ENCODE measurements at places on chromosomes 12 and 14. TPM values are rescaled to one million over a fixed set of nuclear protein-coding genes. Genes with fewer than 3 reads are reported as not detected.

DNA sequence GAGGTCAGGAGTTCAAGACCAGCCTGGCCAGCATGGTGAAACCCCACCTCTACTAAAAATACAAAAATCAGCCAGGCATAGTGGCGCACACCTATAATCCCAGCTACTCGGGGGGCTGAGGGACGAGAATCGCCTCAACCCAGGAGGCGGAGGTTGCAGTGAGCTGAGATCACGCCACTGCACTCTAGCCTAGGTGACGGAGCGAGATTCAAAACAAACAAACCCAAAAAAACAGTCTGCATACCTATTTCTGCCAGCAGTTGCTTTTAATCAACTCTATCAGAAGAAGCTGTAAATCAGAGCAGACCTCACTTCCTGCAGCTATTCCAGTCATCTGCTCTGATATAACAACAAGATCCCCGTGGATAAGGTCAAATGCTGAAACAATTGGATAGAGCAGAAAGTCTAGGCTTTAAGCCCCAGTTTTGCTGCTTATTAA is 50.5 kb downstream of the LIMA1 start:
- DNase-seq: no peak

- DNase-seq: no peak
These were observed 37.9 kb downstream of the PTPN21 start for GRCh38 chr14:88516861-88517357.

DNA sequence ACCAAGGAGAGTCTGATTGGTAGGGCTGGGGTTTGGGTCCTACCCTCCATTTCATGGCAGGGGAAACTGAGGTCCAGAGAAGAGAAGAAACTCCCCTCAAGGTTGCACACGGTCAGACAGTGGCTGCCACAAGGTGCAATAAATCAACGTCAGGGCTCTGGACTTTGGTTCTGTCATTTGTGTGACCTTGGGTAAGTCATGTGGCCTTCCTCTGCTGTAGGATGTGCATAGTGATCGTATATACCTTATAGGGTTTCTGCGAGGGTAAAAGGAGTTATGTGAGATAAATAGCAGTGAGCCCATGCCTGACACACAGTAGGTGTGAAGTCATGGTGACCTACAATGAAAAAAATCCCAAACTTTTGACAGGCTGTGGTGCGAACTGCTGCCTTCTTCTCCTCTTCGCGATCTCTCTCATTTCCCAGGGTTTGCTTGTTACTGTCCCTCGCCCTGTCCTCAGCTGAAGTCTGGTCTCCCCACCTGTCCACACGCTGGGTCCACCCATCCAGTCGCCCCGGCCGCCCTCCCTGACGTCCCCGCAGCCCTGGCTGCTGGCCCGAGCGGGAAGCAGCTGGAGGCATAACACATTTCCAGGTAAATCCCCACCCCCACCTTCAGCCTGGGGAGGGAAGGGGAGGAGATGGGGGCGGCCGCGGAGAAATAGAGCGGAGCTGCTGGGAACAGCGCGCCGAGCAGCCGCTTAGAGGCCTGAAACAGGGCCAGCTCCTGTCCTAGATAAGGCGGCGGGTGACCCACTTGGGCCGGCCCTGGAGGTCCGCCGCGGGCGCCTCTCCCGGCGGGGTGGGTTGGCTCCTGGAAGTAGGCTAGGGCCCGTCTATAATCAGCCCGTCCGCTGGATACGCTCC is 1.8 kb upstream of the FAM222A start:
- no peak for DNase-seq

GRCh38 chr14:80200093-80200492 is 11.2 kb downstream of the DIO2 start:
- DNase-seq: no peak

DNA sequence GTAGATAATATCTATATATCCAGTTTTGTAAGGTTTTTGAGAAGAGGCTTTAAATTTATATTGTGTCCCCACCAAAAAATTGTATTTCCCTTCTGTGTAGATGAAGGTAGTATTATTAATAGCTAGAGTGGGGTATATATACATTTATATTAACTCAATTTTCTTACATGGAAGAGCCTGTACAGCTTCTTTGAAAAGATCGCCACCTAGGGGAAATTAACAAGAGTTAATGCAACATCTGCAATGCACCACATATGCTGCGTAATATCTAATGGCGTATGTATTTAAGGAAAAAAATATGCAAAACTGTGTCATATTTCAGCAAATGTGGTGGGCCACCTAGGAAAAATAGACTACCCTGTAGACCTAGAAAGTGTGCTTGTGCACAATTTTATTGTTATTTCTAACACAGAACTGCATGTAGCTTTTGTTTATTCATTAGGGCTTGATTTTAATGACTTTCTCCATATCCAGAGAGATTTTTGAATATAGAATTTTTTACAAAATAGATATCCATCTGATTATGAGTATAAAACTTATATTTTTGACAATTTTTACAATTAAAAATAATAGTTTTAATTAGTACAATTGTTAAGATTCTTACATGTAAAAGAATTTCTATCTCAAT is 14.0 kb downstream of the CCER1 start:
- DNase-seq: no peak

GRCh38 chr12:46152456-46152855 is 116.4 kb downstream of the SLC38A1 start:
- no peak for DNase-seq

GRCh38 chr12:132284827-132285741 is 44.3 kb downstream of the GALNT9 start:
- no peak for DNase-seq

PPP2R5E gene
- total RNA-seq: 15.0 TPM

DNA sequence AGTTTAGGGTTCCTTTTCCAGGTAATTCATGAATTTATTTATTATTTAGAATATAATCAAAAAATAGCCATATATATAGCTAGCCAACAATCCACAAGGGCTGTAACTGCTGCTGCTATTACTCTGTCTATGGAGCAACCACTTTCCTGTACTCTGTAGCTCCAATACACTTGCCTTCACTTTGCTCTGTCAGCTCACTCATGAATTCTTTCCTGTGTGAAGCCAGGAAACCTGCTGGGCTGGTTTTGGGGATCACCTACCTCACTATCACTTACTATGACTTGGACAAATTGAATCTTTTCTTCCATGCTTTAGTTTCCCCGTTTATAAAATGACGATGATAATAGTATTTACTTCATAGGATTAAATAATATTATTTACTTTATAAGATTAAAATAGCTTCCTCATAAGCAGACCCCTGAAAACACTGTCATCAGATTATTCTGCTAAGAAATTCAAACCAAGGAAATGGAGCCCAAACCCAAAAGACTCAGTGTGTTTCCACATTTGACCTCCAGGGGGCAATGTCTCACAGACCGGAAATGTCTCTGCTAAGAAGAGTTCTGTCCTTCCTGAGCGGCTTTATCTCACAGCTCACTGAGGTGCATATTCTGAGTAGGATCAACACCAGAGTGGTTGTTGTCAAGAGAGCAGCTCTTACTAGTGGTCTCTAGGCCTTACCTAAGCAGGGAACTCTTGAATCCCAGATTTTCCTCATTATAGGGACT is 457.1 kb downstream of the DAD1 start:
- DNase-seq: no peak

DNA sequence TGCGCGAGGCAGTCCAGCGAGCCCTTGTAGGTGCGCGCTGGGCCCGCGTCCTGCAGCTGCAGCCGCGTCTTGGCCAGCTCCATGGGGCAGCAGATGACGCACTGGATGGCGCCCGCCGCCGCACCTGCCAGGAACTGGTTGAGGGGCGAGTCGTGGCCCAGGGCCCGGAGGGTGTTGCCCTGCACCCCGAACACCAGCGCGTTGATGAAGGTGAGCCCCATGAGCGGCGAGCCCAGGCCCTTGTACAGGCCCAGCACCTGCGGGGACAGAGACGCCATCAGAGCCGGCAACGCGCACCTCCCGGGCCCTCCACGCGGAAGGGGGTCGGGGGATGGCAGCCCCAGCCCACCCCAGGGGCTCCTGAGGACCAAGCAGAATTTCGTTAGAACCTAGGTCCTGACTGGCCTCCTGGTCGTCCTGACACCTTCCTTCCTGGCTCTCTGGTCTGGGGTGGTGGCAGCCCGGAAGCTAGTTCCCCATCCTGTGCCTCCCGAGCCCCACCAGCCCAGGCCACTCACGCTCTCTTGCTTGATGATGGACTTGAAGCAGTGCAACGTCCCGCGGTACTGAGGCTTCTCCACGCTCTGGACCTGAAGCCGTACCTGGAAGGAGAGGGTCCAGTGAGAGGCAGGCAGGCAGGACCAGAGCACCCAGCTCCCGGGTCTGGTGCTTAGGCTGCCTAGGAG is 13.3 kb downstream of the SLC25A29 start:
- DNase-seq: peak; percentile 81

IL22 gene
- total RNA-seq: not detected

GPRC5D gene
- 27.9 TPM for total RNA-seq

GRCh38 chr12:48388938-48389337 is 38.2 kb upstream of the ZNF641 start:
- DNase-seq: no peak

GRCh38 chr14:64220466-64220865 is 73.7 kb downstream of the ESR2 start:
- DNase-seq: no peak

GRCh38 chr14:39991041-39991440 is 558.8 kb upstream of the FBXO33 start:
- DNase-seq: no peak

GRCh38 chr12:120854804-120855203 is 49.4 kb downstream of the SPPL3 start:
- DNase-seq: no peak

SLC6A12 gene
- total RNA-seq: 0.74 TPM

SDR9C7 gene
- 161 TPM for total RNA-seq

DNA sequence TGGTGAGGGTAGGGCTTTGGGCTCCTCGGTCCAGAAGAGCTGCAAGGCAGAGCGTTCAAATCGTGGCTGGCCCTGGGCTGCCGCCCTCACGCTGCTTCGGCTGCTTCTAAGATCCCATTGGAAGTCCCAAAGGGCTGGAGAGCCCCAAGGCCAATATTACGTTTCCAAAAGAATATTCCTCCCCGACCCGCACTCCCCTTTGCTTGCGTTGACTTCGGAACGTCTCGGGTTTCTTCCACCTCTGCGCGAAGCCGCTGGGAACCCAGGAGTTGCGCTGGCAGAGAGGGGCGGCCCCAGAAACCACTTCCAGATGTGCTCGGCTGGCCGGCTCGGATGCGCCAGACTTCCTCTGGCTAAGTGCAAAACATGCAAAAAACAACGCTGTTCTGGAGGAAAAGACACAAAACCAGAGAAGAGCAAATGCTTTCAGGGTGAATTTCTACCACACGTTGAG is at the start of gene GLT8D2:
Gene GLT8D2, minus strand, starts transcription at position 285 of the 454 bp plus-strand sequence. CDS start 30,539 bp downstream, outside the sequence.
- DNase-seq: peak; percentile 89

- DNase-seq: no peak
These were observed 244.8 kb downstream of the IPO8 start for GRCh38 chr12:30450872-30451271.

DNA sequence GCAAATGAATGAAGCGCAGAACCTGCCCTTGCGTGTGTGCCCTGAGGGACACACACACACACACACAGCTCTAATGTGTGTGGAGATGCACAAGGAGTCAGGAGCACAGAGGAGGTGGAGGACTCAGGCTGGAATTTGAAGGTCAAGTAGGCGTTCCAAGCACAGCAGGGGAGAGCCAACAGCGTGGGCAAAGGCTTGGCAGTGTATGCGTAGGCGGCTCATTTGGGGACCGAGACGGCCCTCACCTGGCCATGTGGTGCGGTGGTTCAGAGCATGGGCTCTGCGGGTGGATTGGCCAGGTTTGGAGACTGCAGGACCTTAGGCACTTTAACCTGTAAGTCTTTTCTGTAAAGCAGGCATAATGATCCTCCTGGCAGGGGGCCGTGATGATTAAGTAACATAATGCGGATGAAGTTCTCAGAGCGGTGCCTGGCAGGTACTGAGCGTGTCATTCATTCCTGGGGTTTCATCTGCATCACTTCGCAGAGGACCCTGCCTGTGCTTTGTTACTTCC is 69.5 kb upstream of the SLC24A4 start:
- no peak for DNase-seq

DNA sequence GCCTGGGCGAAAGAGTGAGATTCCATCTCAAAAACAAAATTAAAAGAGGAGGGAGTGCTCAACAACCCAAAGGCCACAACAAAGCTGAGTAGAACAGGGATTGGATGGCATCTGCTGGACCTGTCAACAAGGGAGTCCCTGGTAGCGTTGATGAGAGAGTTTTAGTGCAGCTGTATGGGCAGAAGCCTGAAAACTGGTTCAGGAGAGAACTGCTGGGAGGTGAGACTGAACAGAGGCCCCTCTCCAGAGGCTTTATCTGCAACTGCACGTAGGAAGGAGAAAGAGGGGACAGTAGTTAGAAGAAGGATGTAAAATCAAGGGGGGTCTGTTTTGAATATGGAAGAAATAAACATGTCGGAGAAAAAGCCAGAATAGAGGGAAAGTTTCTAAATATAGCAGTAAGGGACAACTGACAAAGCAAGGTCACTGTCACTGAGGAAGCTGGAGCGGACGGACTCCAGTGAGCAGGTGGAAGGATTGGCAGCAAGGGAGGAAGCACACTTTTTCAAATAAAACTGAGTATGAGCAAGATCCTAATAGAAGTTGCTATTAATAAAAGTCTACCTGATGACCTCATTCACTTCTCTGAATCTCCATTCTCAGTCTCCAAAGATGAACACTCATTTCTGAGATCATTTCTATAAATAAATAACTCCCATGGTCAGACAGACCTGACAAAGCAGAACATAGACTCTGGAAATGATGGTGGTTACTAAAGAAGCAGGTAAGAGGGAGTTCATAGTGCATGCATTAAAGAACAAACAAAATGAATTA is 11.8 kb upstream of the ATF1 start:
- no peak for DNase-seq

DNA sequence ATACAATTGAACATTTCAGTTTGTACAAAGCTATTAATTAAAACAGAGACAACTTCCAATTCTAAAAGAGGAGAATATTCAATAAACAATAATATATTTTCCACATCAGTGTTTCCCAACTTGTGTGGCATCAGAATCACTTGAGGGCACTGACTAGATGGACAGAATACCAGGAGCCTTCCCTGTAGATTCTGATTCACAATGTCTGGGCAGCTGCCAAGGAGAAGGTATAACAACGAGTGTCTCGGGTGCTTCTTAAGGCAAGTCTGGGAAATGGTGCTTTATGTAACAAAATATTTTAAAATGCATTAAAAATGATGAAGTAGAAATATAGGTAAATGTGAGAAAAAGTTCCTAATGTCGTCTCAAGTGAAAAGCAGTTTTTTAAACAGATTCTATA is 26.2 kb downstream of the GALC start:
- no peak for DNase-seq

COX8C gene
- total RNA-seq: not detected

GRCh38 chr12:56632701-56633467 is 2.8 kb upstream of the BAZ2A start:
- peak; percentile 82 for DNase-seq

WNT1 gene
- total RNA-seq: not detected

NOVA1 gene
- 3.0 TPM for total RNA-seq

DNA sequence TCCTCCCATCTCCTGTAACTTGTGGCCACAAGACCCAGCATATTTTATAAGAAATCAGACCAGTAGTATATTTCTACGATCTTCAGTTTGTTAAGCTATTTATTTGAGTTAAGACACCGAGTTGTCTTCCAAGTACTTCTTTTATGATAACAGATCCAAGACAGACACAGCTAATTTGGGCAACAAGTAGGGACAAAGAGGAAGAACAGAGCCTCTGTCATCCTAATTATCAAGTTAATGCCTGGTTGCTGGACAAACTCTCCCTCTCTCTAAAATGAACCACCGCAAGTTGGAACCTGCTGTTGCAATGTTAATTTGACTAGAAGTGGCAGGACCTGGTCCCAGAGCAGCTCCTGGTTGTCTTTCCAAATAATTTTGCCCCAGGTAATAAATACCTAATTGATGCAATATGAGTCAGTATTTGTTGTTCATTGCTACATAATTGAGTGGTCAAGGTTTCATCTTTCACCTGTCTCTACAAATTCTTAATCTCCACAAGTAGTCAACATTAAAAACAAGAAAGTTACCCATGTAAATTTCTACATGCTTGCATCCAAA is 323.7 kb downstream of the PAWR start:
- no peak for DNase-seq
